Upper lobe of right lung (tissue), 1 donor: ENCODE measurements at places on chromosomes 16 and 17. TPM values are rescaled to one million over a fixed set of nuclear protein-coding genes. Genes with fewer than 3 reads are reported as not detected.
A peak's percentile ranks its signal among the peaks of the same experiment; 100 is the strongest.

RNF43 gene
- 7.5 TPM for total RNA-seq

SLC25A39 gene
- total RNA-seq, result 76.8 TPM

- no peak for DNase-seq
Measured at GRCh38 chr17:65898651-65899050, 293.3 kb downstream of the CEP112 start.

SHISA9 gene
- not detected for total RNA-seq

DNA sequence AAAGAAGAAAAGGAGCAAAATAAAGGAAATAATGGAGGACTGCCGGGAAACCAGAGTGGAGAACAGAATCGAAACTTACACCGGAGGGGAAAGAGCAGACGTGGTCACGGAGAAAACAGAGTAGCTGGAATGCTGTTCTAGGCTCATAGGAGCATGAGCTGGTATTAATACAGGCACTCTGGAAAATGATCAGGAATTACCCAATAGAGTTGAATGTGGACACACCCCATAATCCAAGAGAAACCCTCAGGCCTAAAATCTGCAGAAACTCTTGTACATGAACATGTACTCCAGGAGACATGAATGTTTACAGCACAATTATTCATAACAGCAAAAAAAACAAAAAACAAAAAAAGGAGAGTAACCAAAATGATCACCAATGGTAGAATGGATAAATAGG, 77.7 kb downstream of the RPH3AL start:
- DNase-seq, result no peak

GRCh38 chr17:901191-901950, 78.2 kb downstream of the NXN start:
- DNase-seq, result no peak

TEX19 gene
- total RNA-seq, result not detected

DNA sequence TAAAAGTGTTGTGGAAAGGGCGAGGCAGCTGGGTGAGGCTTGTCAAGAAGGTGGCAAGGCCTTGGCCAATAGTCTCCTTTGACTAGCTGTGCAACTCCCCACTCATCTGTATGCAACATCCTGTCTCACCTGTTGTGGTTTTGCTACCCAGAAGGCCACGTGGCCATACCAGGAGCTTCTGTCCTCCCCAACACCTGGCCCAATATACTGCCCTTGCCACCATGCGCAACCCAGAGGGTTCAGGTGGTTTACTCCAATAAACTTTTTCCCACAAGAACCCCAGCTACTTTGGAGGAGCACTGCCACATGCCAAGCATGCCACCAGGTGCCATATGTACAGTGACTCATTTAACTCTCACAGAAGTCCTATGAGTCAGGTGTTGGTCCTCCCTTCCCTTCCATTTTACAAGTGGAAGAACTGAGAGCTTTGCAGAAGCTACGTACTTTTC, 10.2 kb downstream of the MYO19 start:
- DNase-seq, result no peak

GRCh38 chr17:40194821-40195220, 17.6 kb downstream of the RAPGEFL1 start:
- no peak for DNase-seq

- DNase-seq, result no peak
Measured at GRCh38 chr16:49838441-49839016, 17.4 kb downstream of the ZNF423 start.

DNA sequence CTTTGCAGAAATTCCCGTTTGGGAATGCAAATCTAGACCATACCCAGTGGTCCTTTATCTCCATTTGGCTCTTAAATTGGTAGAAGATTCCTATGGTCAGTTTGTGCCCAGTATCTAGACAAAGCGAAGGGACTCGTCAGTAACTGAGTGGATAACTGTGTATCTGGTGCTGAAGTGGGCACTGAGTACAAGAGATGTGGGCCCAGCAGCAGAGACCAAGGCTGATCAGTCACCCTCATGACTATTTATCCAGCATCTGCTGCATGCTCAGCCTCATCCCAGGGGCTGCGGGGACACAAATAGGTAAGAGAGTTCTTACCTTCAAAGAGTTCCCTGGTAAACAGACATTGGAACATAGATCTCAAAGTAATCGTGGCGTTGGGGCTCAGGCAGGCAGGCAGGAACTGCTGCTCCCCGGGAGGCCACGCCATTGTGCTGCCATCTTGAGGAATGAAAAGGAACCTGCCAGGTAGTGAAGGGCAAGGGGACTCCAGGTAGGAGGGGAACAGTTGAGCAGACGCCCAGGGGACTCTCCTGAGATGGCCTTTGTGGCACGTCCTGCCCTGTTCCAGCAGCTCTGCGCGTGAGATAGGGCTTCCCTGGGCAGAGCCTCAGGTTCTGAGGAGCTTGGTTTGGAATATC, 10.3 kb downstream of the NT5M start:
- DNase-seq, result peak; percentile 77

DNA sequence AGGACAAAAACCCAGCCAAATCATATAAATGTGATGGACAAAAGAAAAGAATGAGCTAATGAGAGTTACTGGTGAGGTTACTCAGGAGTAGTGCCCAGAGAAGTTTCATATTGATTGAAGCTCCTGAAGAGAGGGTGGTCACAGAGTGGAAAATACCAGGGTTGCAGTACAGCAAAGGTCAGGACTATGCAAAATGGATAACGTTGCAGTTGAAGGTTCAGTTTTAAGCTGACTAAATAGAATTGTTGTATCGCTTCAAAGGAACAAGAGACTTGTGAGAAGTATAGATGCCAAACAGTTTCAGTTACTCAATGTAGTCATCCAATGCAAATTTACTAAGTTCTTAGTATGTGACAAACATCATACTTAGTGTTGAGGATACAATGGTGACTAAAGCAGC, 47.1 kb downstream of the ABCA8 start:
- no peak for DNase-seq

- DNase-seq, result no peak
Measured at GRCh38 chr16:83040174-83040573, 413.4 kb downstream of the CDH13 start.

GNGT2 gene
- total RNA-seq, result 8.5 TPM

GRCh38 chr16:10206215-10206614, 24.0 kb upstream of the GRIN2A start:
- no peak for DNase-seq

TEKT5 gene
- total RNA-seq, result not detected

DNA sequence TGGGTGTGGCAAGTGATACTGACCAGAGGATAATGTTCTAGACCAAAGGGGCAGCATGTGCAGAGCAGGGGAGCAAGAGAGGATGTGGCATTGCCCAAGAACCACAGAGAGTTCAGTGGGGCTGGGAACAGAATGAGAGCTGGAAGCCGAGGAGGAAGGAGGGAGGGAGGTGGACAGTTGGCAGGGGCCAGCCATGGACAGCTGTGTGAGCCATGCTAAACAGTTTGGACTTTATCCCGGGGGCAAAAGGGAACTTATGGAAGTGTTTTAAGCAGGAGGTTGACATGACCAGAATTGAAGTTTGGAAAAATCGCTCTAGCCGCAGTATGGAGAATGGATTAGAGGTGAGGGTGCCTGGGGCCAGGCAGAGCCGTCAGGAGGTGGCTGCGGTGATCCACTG, 29.4 kb upstream of the TMEM132E start:
- no peak for DNase-seq

GRCh38 chr16:88005968-88006367, 54.7 kb downstream of the BANP start:
- no peak for DNase-seq

DNA sequence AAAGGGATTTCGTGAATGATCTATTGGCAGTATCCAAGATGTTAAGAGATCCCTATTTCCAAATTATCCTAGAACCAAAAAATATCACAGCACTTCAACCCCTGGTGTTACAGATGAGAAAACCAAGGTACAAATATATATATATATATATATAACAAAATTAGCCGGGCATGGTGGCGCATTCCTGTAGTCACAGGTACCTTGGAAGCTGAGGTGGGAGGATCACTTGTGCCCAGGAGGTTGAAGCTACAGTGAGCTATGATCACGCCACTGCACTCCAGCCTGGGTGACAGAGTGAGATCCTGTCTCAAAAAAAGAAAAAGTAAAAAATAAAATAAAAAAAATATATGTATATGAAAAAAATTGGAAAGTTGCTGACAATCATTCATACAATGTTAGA, 637 bp upstream of the CLN3 start:
- no peak for DNase-seq

DNA sequence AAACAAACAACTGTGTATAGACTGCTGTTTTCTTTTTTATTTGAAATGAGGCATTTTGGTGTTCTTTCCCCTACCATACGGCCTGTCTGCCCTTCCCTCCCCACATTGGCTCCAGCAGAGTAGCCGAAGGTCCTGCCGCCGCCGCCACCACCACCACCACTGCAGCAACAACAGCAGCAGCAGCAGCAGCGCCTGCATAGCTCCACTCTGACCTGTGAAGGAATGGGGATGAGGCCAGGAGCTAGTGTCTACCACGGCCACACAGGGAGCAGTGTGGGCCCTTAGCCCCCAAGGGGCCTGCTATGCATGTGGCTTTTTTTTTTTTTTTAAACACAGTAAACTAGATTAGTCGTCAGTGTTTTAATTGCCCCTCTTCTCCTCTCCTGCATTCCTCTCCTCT, 5.6 kb upstream of the CDK5R1 start:
- peak; percentile 25 for DNase-seq

- no peak for DNase-seq
Measured at GRCh38 chr17:75809631-75810111, 25.1 kb downstream of the UNK start.

ZNF768 gene
- 25.8 TPM for total RNA-seq

EFCAB5 gene
- 1.1 TPM for total RNA-seq

DNA sequence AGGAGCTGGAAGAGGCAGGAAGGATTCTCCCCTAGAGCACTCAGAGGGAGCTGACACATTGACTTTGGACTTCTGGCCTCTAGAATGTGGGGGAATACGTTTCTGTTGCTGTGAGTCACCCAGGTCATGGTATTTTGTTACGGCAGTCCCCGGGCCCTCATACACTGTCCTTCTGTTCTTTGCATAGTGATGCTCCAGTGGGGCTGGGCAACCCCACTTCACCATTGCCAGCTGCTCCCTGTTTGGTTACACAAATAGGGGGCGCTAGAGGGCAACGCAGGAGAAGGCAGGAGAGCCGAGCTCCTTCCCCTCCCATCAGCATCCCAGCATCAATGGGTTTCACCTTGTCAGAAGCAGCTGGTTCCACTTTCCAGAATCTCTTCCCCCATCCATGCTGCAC, 257.7 kb upstream of the FOXF1 start:
- DNase-seq, result no peak

DNA sequence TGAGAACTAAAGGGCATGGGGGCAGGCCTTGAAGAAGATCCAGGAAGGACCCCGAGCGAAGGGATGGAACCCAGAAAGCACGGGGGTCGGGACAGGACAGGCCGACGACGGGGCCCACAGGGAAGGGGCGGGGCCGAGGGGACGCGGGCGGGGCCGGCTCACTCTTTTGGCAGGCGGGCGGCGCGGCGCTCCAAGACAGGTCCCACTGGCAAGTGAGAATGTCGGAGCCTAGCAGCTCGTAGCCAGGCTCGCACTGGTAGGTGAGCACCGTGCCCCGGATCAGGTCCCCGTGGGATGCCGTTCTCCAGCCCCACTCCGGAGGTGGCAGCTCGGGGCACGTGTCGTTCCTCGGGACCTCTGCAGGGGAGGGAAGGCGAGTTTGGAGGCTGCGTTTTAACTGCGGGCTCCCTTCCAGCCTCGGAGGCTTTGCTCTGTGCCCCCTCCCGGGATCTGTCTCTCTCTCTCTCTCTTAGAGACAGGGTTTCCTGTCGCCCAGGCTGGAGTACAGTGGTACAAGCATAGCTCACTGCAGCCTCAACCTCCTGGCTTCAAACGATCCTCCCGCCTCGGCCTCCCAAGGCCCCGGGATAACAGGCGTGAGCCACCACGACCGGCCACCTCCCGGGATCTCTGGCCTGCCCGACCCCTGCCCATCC, 13.7 kb upstream of the CDIPT start:
- no peak for DNase-seq

DNA sequence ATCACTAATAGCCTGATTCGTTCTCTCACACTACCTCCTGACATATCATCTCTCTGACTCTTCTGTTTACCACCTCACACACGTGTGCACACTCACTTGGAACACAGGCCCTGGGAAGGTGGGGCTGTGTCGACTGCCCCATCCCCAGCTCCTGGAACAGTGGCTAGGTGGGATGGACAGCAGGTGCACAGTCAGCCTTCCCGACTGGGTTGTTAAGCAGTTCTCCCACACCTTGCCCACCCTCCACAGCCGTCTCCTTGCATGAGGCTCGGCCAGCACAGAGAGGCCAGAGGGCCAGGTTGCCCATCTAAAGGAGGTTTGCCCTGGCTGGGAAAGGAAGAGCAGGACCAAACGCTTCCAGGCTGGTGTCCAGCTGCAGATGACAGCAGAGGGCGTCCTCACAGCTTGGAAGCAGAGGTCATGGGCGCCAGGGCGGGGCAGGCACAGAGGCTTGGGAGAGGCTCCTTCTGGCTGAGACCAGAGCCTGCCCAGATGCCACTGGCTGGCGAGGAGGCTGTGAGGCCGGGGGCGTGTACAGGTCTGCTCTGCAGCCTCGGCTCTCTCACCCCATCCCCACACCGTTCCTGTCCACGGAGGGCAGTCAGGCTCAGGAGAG, 92.8 kb downstream of the AMFR start:
- DNase-seq, result peak; percentile 75

- DNase-seq, result no peak
Measured at GRCh38 chr16:48459167-48459566, 74.0 kb upstream of the SIAH1 start.

GRCh38 chr17:40720899-40721298, 17.3 kb upstream of the KRT24 start:
- DNase-seq, result no peak

- peak; percentile 76 for DNase-seq
Measured at GRCh38 chr17:50184611-50185398, 16.6 kb downstream of the COL1A1 start.

- no peak for DNase-seq
Measured at GRCh38 chr16:55081622-55082590, 151.2 kb downstream of the IRX5 start.

TNFSF12 gene
- total RNA-seq, result 75.7 TPM

GRCh38 chr16:12546918-12547607, 256.6 kb downstream of the CPPED1 start:
- DNase-seq, result no peak

DNA sequence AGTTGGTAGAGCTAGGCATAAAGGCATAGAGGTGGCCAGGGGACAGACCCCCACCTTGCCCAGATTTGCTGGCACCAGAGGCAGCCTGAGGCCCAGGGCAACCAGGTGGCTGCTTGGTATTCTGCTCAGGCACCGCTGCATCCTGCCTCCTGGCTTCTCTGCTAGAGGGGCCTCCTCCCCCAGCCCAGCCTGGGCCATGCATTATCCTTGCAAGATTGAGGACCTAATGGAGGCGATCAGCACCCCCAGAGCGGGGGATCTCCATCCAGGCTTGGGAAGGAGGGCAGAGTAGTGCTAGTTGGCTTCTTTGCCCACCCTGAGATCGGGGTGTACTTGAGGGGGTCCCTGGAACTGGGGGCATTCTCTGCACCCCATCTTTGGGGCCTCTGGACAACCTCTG, 23.8 kb downstream of the CDK5RAP3 start:
- DNase-seq, result no peak
